ENCODE measurements at places on chromosomes 12 and 14. TPM values are rescaled to one million over a fixed set of nuclear protein-coding genes. Genes with fewer than 3 reads are reported as not detected.

The HOXC9 gene
- total RNA-seq = 9.6 TPM

The NR1H4 gene
- total RNA-seq = not detected

The ZDHHC17 gene
- 20.9 TPM for total RNA-seq

The NOS1 gene
- total RNA-seq = not detected

The PAX9 gene
- 3.8 TPM for total RNA-seq

The CCDC175 gene
- not detected for total RNA-seq

The CD27 gene
- not detected for total RNA-seq

DNA sequence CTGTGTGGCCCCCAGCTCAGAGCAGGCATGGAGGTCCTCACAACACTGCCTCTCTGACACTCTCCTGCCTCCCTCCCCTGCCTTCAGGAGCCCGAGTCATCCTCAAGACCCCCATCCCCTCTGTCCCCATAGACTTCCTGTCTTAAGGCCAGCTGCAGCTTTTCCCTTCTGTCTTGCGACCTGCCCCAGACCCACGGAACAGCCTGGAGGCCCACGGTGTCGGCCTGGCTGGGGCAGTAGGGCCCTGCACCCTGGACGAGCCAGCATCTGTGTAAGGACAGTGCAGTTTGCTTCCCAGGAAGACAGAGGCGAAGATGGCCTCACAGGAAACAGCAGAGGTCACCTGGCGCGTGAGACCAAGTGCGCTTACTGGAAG is 9.7 kb downstream of the TEDC1 start:
- no peak for DNase-seq

DNA sequence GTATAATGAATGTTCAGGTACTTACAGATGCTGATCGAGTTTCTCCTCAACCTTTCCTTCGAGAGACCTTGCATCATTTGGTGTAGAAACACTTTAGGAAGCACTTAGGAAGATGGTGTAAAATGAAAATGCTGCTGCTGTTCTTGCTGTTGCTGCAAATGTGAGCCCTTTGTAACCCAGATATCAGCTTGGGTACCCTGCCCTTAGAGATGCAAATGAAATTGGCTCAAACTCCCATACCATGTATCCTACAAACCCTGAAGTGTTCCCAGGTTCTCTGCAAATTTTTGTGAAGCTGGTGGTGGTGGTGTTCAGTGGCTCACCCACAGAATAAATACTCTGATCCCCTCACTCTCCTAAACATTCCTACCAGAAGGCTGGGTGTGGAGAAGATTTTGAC is 130.8 kb downstream of the SLC25A47 start:
- DNase-seq = no peak

- DNase-seq = no peak
Measured at GRCh38 chr14:91326514-91327249, 82.2 kb upstream of the GPR68 start.

DNA sequence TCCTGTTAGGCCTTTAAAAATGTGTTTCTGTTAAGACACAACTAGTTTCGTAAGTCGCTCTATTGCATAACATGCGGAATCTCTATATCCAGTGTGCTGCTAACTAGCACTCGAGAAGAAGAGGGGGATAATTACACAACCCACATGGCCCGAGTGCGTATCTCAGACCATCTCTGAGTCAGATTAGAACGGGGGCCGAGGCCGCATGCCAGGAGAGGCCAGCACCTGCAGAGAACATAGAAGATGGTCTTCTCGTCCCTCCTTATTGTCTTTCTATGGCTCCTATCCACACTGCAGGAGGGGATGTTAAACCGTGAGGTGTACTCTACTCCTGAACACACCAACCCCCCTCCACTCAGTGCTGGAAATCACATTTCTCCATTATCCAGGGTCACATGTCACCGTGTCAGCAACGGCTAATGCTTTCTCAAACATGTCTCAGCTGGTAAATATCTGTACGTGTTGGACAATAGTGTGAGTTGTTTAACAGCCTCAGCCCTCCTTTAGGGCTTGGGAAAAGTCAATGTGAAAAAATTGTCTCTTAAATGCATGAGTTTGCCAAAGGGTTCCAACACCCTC is 56.3 kb downstream of the CCDC88C start:
- DNase-seq = no peak

- peak; percentile 83 for DNase-seq
Measured at GRCh38 chr12:105201299-105201698, 34.7 kb downstream of the APPL2 start.

- DNase-seq = no peak
Measured at GRCh38 chr12:130482448-130482847, 144.8 kb downstream of the PIWIL1 start.

DNA sequence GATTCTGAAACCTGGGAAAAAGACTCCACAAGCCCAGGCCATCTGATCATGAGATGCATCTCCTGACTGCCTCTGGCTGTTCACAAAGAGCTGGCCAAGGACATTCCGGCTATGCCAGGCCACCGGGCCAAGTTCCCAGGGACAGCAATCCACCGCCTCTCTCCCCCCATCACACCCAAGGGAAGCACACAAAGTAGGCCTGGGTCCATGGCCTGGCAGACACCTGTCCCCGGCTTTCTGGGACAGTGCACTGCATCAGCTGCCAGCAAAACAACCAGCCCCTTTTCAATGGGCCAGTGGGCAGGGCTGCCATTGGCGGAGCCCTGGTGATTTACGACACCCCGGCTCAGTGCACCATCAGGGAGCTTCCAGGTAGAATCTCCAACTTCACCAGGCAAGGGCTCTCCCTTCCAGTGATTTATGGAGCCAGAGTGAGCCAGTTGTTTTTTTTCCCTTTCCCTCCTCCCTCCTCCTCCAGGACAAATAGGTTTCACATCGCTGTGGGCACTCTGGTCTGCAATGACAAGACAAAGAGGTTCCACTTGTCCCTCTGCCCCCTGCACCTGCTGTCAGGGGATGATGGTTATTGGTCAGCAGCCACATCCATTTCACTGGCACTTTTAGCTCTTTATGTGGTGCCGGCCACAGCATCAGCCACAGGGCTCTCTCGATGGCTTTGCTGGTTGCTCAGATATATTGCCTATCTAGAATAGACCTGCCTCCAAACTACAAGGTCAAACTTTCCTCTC is 149.6 kb downstream of the SLC38A6 start:
- DNase-seq = no peak

- DNase-seq = no peak
Measured at GRCh38 chr12:49017891-49018260, 700 bp downstream of the PRKAG1 start.

DNA sequence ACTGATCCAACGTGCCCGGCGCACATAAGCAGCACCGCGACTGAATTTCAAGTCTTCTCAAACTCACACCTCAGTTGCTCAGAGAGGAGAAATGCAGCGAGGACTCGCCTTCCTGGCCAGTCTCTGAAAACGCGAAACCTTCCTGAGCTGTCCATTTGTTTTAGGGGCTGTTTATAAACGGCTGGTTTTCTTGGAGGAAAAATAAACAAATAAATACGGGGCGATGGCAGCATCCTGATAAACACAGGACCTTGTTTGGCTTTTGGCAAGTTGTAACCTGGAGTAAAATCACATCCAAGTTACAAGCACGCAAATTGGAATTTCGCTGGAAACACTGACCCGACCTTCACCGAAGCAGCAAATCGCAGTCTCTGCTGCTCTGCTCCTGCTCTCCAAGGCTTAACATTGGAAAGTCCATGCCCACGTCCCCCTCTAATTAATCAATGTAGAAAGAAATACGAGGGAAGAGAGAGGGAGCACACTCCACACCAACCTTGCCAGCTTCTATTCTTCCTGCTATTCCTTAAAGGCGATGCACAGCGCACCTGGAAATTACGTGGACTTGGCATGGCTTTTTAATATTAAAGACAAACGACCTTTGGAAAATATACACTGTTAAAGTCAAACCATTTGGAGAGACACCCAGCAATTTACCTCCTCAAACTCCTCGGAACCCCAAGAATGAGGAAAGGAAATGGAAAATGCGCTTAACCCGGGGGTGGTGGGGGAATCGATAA is 248.8 kb downstream of the APAF1 start:
- DNase-seq = no peak

- DNase-seq = peak; percentile 19
Measured at GRCh38 chr14:26199590-26200370, 398.1 kb downstream of the NOVA1 start.

GRCh38 chr12:133105620-133106019 is 24.5 kb downstream of the ZNF891 start:
- no peak for DNase-seq

GRCh38 chr14:98077176-98077575 is 1194.8 kb downstream of the BCL11B start:
- no peak for DNase-seq

- DNase-seq = peak; percentile 7
Measured at GRCh38 chr12:131058700-131059099, 105.0 kb downstream of the ADGRD1 start.

GRCh38 chr14:28361486-28361885 is 405.1 kb upstream of the FOXG1 start:
- no peak for DNase-seq

DNA sequence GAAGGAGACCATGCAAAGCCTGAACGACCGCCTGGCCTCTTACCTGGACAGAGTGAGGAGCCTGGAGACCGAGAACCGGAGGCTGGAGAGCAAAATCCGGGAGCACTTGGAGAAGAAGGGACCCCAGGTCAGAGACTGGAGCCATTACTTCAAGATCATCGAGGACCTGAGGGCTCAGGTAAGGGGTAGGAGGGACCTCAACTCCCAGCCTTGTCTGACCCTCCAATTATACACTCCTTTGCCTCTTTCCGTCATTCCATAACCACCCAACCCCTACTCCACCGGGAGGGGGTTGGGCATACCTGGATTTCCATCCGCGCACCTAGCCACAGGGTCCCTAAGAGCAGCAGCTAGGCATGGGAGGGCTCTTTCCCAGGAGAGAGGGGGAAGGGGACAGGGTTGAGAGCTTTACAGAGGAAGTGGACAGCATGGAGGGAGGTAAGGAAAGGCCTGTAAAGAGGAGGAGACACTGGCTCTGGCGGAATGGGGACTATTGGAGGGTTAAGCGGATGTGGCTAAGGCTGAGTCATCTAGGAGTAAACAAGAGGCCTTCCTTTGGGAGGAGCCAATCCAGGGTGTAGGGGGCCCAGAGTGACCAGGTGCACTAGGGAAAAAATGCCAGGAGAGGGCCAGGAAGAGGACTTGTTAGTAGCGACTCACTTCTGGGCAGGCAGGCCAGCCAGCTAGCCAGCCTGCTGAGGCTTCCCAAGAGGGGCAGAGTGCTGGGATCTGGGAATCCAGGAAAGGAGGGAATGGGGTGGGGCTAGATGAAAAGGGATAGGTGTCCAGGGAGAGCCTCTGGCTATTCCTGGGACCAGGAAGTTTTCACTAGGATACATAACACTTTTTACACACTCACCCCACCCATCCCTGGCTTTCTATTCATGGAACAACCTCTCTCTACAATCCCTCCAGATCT is 754 bp downstream of the KRT18 start:
- DNase-seq = peak; percentile 90

- DNase-seq = no peak
Measured at GRCh38 chr14:79284621-79285020, 926.7 kb downstream of the DIO2 start.

DNA sequence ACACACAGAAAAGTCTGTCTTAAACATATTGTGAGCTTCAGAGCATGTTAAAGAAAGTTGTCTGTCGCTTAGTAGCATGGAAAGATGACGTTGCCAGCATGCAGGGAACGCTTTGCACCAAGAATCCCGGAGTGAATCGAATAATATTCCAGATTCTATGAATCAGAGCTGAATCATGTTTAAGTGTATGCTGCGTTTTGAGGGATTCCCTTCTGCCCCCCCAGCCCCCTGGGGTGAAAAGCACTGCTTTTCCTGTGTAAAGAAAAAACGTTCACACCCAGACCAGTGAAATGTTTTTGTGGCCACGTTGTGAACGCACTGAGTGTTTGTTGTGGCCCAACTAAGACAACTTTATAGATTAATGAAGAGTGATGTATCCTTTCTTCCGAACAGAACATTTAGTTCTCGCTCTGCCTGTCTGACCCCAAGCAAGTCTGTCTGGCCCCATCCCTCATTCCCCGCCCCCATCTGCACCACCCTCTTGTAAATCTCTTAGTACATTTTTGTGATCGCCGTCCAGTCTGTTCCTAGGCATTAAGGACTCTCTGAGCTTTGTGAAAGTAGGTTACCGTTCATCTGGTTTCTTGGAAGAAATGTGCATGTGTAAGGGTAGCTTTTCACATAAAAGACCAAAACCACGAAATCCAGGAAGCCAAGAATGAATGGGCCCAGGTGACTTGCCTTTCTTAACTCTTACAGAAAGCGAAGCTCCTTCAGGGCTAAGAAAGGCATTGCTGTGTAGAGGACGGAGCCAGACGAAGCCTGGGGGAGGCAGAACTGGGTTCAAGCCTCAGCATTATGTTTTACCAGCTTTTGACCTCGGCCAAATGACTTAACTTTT is 103.0 kb downstream of the SAMD4A start:
- peak; percentile 52 for DNase-seq

- no peak for DNase-seq
Measured at GRCh38 chr12:53147653-53148052, 32.9 kb upstream of the ZNF740 start.

- DNase-seq = no peak
Measured at GRCh38 chr14:72521968-72522741, 371.7 kb downstream of the DPF3 start.

DNA sequence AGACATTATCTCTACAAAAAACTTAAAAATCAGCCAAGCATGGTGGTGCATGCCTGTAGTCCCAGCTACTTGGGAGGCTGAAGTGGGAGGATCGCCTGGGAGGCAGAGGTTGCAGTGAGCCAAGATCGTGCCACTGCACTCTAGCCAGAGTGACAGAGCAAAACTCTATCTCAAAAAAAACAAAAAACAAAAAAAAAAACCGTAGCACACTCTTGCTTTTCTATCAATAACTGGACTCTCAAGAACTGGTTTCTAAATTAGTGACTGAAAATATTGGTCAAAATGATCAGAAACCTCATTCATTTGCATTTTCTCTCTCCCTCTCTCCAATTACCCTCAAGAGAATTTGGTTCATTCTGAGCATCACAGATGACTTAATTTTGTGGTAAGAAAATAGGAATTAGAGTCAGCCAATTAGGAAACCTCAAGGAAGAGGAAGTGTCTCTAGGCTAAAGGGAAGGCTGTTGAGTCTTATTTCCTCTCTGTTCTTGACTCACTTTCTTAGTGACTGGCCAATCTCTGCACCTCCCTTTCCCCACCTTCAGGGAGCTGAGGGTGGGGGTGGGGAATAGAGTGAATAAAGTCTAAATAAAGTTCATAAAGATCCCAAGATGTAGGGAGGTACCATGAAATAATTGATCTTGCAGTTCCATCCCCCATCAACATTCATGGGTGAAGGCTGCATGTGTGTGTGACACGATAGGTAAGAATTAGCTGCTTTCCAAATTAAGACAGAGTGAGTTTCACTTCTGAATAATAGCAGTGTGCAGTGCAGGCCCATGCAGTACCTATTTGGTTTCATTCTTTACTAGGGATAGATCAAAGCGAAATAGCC is 6.8 kb upstream of the PSMA6 start:
- no peak for DNase-seq

DNA sequence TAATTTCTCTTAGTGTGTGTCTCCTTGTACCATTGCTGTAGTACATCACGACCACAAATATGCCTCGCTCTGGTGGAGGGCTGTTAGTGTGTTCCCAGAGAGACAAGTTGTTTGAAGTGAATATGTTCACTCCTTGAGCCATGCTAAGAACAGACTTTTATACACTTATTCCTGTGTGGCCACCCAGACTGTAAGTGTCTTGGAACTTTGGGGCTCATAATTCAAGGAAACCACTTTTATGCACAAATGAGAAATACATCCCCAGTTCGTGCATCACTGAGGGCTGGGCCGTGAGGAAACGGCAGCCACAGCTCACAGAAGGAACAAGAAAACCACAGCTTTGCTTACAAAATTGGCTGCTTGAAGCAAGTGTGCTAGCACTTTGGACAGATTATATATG is 362.2 kb upstream of the DDHD1 start:
- no peak for DNase-seq
